ENCODE measurements at places on chromosomes 1 and 21.
A peak's percentile ranks its signal among the peaks of the same experiment; 100 is the strongest.

GRCh38 chr1:172351754-172352161 lies 68.7 kb upstream of the C1orf105 start:
- no peak for DNase-seq

DNA sequence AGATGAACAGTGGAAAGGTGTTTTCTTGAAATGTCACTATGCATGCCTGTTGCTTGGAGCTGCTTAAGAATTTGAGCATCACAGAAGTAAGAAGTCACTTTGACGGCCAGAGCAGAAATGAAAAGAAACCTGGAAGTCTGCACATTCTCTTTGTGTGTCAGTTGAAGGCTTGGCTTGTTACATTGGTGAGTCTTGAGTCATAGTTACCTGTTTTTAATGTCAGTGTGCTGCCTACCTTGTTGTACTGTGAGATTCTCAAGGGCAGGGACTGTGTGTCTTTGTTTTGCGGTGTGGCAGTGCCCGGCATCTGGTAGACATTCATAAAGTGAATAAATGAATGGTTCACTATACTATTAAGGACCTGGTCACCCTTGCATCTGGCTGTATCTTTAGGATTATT lies 9.9 kb downstream of the OTUD3 start:
- DNase-seq, result no peak

GRCh38 chr1:30806381-30807317 lies 49.1 kb upstream of the LAPTM5 start:
- DNase-seq, result no peak

DNA sequence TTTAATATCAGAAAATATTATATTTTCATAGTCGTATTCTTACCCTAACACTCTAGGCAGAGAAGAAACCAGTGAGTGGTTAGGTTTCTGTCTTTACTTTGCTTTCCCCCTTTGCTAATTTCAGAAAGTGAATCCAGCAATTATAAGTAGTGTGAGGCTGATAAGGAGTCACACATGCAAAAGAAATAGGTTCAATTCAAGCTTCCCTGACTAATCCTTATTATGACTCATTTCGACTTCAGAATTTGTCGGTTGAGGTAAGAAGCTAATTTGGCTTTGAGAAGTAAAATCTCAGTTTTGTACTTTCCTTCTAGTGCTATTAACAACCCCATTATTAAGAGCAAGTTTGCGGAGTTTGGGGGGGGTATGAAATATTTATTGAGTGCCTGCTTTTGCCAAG lies 22.4 kb downstream of the ESRRG start:
- DNase-seq, result no peak

DNA sequence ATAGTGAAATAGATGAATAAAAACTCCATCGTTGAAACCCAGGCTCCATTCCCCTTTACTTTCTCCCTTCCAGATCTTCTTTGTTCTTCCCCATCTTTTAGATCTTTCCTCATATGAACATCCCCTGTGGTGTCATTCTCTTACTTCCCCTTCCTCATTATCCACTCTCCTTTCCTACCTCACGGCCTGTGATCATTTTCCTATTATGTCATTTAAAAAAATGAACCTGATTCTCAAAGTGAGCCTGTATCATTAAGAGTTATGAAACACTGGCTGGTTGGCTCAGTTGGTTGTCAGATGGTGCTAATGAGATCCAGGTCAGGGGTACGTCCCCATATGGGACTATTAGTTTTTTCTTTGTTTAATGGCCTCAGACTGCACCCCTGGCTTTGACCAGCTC lies 38.3 kb downstream of the TCEANC2 start:
- DNase-seq, result no peak

DNA sequence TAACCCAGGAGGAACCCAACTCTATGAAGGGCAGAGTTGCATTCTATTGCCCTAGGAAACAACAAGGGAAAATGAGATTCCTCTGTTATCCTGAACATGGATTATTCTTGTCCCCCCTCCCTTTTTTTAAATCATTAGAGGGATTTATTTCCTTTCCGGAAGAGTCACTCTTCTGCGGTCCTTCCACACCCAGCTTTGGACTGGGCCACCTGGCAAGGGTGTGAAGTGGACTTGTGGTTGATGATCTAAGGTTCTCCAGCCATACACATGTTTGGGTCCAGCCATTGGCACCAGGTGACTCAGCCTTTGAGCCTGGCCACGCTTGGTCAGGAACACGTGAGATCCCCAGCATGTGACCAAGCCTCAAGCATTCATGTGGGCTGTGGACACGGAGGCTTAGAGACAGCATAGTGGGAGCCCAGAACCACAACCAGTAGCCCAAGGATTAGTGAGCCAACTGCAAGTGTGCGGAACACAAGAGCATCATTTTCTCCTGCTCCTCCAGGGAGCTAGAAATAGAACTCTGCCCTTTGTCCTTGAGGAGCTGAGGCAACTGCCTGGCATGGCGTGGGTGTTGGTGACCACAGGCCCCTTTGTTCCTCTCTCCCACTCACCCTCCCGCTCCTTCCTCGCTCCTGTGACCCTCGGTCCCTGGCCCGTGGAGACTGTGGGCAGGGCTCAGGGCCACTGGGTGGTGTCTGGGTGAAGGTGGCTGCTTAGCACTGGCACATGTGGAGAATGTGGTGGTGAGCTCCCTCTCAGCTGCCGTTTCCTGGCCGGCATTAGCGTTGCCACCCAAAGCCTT lies 50.1 kb downstream of the NENF start:
- DNase-seq, result no peak

- DNase-seq, result no peak
Observed at GRCh38 chr1:33878392-33878791, 14.5 kb downstream of the HMGB4 start.

DNA sequence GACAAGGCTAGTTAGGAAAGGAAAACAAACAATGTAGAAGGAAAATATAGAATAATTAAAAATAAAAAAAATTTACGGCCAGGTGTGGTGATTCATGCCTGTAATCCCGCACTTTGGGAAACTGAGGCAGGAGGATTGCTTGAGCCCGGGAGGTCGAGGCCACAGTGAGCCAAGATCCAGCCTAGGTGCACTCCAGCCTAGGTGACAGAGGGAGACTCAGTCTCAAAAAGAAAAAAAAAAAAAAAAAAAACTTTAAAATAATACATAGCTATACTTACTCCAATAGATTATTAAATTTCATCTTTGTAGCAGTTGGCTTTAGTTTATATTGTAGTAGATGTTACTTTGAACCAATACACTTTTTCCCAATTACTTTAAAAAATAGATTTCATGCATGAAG lies 32.0 kb downstream of the LIN9 start:
- no peak for DNase-seq

DNA sequence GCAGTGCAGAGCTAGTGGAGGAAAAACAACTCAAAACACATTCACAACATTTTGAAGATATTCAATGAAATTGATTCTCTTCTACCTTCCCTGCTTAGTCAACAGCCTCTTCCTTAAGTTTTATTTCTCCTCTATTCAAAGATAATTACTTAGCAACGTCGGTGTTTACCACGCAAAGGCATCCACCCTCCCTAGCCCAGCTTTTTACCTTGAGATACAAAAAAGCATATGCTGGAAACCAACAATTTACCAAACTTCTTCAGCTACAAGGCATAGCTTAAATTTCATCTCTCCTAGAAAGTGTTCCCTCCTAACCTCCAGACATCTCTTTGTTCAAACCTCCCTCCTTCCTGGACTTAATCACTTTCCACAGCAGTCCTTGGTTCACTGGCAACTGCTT lies 102.8 kb upstream of the SOD1 start:
- DNase-seq, result no peak

GRCh38 chr1:190049314-190049713 lies 428.4 kb downstream of the BRINP3 start:
- no peak for DNase-seq

GRCh38 chr1:150309758-150310508 lies 11.4 kb upstream of the PRPF3 start:
- DNase-seq, result no peak

DNA sequence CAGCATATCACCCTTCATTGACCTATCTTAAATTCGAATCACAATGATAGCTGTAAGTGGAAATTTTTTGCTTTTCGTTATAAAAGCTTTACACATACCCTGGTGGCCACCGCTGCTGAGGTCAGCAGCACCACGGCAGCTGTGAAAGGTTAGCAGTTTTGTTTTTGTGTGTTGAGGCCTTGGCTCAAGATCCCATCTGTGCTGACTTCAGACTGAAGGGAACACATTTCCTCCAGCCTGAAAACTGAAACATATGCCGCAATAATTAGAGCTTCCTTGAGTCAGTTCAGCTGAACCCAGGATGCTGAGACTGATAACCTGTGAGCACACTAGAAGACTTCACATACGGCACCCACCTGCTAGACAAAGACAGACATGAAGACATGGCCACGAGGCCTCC lies 103.0 kb downstream of the SMYD3 start:
- DNase-seq, result no peak

DNA sequence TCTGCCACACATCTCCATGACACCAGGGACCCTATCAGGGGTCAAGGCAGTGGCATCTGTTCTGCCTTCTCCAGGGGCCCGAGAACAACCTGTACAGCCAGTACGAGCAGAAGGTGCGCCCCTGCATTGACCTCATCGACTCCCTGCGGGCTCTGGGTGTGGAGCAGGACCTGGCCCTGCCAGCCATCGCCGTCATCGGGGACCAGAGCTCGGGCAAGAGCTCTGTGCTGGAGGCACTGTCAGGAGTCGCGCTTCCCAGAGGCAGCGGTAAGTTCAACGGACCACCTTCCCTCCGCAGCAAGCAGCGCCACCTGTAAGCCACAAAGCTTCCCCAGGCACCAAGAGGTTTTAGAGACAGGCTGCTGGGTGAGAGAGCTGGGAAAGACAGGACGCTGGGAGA lies 15.9 kb downstream of the MX2 start:
- no peak for DNase-seq

GRCh38 chr1:47650205-47650604 lies 212.4 kb downstream of the FOXD2 start:
- DNase-seq, result no peak

- DNase-seq, result peak; percentile 70
Observed at GRCh38 chr1:64268653-64269557, 65.5 kb downstream of the UBE2U start.

DNA sequence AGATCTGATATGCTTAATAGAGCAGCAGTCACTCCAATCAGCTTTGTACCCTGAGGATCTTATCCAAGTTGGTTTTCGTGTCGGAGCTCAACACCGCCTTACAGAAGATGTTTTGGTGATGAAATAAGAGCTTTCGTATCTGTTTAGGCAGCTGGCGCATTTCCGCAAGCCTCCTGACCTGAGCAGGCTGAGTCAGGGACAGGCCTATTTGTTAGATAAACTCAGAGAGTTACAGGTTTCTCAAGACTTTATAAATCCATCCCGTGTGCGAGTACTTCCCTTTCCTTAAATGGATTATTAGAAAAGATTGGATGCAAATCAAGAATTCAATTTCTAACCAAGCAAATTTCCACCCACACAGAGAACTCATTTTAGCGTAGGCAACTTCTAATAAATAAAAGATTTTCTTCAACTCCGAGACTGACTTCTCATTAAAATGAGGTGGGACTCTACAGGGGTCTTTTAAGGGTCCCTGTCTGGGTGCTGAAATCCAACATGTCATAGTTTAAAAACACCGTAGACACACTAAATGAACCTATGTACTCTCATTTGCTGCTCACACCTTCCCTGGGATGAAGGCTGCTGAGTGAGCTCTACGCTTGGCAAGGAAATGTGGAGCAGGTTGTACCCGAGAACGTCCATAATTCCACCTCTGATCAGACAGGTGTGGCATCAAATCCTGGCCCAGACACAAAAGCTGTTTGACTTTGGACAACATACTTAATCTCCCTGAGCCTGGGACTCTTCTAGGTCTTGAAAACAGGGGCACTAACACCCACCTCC lies 106.9 kb upstream of the F3 start:
- DNase-seq, result no peak

DNA sequence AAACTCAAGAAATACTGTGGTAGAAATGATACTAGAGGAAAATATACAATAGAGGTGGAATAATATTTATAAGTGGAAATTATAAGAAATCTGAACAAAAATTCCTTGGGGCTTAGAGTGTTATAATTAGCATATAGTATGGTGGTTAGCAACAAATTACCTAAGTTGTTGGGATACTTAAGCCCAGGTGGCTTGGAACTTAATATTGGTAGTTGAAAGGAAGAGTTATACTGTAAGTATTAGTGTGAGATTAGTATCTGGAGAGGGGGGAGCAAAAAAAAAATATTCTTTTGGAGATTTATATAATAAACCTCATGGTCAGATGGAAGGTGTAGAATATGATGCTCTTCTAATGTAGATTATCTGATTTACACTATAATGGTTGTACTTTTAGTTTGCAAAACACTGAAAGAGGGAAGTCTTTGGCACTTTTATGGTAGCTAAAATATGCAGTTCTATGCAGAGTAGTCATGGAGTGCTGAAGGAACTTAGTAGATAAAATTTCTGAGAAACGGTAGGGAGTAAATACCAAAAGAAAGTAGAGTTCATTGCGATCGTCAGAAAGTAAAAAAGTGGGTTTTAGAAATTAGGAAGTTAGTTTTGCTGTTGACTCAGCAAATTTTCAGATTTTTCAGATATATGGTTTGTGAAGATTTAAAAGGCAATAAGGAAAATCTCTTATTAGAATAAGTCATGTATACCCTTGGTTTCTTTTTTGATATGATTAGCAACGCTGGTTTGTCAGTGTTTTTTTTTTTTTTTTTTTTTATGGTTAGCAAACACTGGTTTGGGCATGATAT lies 45.7 kb downstream of the MTF2 start:
- no peak for DNase-seq

DNA sequence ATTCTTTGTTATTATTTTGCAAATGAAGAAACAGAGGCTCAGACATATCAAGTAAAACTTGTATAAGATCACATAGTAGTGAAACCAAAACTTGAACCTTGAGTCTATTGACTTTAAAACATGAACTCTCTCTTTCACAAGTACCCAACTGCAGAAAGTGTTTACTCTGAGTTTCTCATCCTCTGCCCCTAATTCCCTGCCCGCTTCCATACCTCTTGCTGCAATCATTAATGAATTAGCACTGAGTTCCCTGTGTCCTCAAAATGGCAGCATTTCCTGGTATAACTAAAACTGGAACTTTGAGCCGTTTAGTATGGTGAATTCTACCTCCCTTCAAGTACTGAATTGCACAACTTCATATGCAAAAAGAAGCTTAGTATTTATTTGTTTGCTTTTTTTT lies 147.7 kb upstream of the DNAH14 start:
- no peak for DNase-seq

- no peak for DNase-seq
Observed at GRCh38 chr1:68454534-68454933, 4.8 kb upstream of the RPE65 start.

GRCh38 chr1:63294803-63295594 lies 27.4 kb upstream of the FOXD3 start:
- DNase-seq, result no peak

DNA sequence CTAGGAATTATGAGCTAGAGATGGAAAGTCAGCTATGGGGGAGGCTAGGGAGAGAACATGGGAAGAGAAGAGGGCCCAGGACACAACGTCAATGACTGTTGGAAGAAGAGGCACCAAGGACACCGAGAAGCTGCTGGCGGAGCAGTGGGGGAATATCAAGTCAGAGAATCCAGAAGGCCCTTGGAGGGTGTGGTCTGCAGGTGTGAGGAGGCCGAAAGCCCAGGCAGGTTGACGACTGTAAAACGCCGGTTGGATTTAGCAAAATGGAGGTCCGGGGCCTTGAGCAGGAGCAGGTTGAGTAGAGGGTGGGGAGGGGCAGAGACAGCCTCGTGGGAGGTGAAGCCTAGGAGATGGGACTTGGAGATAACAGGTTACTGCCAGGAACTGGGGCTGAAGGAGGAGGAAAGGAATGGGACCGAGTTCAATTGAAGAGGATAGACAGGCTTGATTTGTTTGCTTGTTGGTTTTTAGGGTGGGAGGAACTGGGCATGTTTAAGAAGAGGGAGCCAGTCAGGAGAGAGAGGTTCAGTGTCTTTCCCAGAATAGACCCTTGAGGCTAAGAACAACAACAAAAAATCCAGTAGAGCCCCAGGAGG lies 35.1 kb downstream of the EDN2 start:
- DNase-seq, result no peak
